ENCODE measurements at places on chromosomes 16 and 17.
A peak's percentile ranks its signal among the peaks of the same experiment; 100 is the strongest.

GRCh38 chr17:57288040-57288772, 31.9 kb downstream of the MSI2 start:
- DNase-seq = no peak

- no peak for DNase-seq
Observed at GRCh38 chr16:10566613-10567012, 13.8 kb downstream of the EMP2 start.

DNA sequence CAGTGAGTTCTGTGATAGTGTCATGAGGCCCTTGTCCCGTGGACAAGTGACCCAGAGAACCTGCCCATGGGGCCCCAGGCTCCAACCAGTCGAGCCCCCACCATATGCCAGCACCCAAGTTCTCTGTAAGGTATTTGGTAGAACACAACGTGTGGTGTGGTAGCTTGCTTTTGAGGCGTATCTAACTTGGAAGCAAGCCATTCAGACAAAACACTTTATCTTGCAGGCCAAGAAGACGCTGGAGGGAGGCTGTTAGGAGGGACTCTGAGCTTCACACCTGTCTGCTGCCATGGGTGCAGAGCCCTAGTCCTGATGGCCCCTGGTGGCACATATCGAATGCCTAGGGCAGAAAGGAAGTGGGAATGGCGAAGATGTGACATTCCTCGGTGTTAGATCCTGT, 1.6 kb downstream of the NDUFAF8 start:
- DNase-seq = no peak

GRCh38 chr17:77729587-77729986, 228.9 kb upstream of the TNRC6C start:
- DNase-seq = no peak

DNA sequence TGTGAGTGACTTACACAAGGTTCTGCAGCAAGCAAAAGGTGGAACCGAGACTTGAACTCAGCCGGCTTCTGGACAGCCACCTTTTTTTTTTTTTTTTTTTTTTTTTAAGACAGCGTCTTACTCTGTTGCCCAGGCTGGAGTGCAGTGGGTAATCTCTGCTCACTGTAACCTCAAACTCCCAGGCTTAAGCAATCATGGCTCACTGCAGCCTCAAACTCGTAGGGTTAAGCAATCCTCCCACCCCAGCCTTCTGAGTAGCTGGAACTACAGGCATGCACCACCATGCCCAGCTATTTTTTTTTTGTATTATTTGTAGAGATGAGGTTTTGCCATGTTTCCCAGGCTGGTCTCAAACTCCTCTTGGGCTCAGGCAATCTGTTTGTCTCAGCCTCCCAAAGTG, 55.2 kb upstream of the GOT2 start:
- no peak for DNase-seq

- DNase-seq = no peak
Observed at GRCh38 chr17:10621397-10621796, 35.7 kb downstream of the MYH3 start.

GRCh38 chr17:48544349-48545021, 424 bp downstream of the HOXB2 start:
- peak; percentile 81 for DNase-seq
